ENCODE measurements at places on chromosomes 12 and 14.
A peak's percentile ranks its signal among the peaks of the same experiment; 100 is the strongest.

GRCh38 chr14:74653386-74654138 lies 41.5 kb upstream of the LTBP2 start:
- no peak for DNase-seq

GRCh38 chr14:92970271-92970670 lies 47.3 kb downstream of the CHGA start:
- DNase-seq: no peak

DNA sequence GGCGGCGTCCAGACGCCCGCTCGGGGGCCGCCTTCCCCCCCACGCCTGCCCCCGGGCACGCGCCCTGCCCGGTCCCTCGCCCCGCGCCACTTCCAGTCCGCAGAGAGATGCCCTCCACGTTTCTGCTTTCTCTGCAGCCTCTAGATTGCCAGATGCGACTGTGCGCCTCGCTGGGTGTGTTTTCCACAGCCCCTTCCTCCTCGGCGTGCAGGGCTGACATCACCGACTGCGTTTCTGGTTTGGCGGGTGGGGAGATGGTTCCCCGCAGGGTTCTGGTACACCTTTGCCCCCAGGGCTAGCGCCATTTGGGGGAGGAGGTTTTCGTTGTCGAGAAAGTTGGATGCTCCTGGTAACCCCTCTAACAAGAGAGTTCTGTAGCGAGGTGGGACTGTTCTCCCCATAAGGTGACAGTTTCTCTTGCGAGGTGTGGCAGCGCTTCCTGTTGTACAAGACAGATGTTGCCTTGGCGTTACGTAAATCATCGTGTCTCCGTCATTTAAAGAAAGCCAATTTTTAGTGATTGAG lies 1.5 kb downstream of the CALM1 start:
- peak; percentile 66 for DNase-seq

DNA sequence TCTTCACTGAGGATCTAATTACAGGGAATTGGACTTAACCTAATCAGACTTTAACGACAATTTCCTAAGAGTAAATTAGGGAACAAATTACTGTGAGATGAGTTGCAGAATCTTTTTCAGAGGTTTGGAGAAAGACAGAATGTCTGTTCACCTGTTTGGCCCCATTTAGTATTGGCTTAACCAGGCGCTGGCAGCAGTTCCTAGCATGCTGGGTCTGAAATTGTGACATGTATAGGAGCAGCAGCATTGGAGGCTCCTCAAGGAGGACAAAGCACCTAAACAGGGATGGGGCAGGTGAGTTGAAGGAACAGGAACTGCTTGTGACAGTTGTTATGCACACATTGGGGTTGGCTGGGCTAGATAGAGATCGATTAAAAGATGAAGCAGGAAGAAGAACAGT lies 51.0 kb downstream of the KCNMB4 start:
- DNase-seq: no peak

DNA sequence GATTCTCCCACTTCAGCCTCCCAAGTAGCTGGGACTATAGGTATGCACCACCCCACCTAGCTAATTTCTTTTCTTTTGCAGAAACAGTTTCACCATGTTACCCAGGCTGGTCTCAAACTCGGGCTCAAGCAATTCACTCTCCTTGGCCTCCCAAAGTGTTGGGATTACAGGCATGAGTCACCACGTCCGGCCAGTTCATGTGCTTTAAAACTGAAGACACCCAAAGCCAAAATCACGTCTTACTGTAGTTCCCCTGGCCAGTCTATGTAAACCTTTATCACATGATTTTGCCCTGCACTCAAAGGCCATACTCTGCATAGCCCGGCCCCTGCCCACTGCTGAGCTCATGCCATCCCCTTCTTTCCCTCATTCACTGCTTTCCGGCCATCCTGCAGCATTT lies 4.5 kb downstream of the ALKBH2 start:
- no peak for DNase-seq

- DNase-seq: no peak
Observed at GRCh38 chr12:76919383-76920171, 40.8 kb upstream of the CSRP2 start.

DNA sequence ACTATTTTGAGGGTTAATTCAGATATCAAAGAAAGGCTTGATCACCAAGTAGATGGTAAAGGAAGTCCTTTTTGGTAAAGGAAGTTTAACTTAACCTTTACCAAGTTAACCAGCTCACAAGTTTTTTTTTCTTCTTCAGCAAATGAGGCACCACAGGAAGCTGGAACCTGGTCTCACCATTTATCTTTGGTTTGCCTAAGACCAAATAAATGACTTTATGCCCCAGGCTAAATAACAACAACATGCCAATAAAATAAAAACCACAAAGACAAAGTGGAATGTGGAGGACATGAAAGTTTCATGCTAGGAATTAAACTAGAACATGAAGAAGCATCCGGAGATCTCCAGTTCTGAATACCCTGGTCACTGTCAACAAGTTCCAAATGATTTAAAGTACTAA lies 116.8 kb upstream of the PRICKLE1 start:
- DNase-seq: no peak

DNA sequence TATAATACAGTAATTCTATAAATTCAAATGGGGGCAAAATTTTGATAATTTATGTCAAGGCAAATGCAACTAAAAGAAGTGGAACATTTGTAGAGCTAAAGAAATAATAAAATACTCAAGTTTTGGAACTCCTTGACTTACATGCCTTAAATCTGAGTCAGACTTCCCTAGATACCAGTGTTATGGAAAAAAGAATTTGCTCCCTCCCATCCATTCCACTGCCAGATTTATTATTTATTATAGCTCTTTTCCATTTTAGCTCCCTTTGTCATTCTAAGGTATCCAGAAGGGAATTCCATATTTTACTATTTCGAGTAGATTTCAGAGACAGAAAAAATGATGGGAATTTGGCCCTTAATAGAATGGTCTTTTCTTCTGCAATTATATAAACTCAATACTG lies 44.0 kb downstream of the RHOJ start:
- DNase-seq: no peak

DNA sequence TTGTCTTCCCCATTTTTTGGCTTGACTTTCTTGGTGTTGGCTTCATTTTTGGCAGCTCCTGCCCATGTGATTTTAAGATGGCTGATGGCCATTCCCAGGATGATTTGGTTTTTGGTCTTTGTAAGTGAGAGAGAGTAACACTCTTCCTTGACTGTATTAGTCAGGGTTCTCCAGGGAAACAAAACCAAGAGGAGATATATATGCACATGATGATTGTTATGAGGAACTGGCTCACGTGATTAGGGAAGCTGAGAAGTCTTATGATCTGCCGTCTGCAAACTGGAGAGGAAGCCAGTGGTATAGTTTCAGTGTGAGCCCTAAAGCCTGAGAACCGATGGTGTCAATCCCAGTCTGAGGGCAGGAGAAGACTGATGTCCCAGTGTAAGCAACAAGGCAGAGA lies 146.6 kb downstream of the NRXN3 start:
- DNase-seq: no peak

DNA sequence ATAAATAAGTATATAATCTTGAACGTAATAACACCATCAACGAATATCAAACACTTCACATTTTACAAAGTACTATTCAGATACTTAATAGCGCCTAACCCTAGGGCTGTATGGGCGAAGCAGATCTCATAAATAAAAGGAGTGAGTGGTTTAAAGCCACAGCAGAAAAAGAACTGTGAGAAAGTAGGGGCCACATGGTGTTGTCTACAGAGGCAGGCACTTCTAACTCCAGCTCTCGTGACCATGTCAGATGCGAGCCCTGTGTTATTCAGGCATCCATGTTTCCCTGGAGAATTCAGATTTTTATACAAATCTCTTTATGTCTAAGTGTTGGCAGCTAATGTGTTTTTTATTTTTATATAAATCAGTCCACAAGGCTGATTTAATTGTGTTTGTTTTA lies 212.2 kb downstream of the FBXL14 start:
- DNase-seq: no peak

DNA sequence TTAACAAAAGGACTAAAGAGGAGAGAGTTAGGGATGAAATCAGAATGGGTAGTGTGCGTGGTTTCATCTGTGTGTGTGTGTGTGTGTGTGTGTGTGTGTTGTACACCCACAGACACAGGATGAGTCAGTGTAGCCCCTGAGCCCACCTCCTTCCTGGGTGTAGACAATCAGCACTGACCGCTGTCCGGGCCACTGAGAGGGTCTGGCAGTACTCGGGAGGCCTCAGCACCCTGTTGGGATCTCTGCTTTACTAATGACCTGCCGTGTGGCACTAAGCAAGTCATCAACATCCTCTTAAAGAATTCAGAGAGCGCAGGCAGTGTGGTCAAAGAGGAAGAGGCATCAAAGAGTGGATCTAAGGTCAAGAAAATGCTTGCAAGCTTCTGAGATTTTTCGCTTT lies 112.6 kb downstream of the PRMT8 start:
- DNase-seq: no peak

GRCh38 chr12:97943359-97943758 lies 480.8 kb downstream of the RMST start:
- DNase-seq: no peak

GRCh38 chr14:34671716-34672115 lies 41.8 kb upstream of the SNX6 start:
- DNase-seq: no peak

DNA sequence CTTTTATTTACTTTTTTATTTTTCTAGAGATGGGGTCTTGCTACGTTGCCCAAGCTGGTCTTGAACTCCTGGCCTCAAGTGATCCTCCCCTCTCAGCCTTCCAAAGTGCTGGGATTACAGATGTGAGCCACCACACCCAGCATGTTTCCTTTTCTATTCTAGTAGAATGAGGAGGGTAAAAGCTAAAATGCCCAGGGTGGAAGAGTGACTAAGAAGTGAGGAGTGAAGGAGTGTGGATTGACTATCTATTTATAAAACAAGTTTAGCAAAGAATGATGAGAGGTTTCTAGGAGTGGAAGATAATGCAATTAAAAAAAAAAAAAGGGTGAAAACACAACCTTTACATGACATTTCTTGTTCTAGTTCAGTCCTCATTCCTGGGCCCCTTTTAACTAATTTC lies 29.8 kb upstream of the PKP2 start:
- DNase-seq: no peak

GRCh38 chr14:60204843-60205774 lies 39.9 kb upstream of the DHRS7 start:
- DNase-seq: no peak

DNA sequence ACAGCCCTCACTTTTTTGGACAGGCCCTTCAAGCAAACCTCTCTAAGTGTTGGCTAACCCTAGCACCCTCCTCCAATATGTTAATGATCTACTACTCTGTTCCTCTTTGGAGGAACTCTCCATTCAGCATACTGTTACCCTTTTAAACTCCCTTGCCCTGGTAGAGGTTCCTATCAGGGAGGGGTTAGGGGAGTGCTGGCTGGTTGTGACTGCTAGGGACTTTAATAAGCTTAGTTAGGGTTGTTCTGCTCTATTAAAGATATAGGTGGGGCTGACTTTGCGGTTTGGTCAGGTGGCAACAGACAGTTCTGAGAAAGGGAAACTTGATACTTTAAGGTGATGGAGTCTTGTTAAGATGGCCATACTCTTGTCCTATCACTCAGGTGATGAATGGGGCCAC lies 301.5 kb upstream of the FBXO33 start:
- no peak for DNase-seq

DNA sequence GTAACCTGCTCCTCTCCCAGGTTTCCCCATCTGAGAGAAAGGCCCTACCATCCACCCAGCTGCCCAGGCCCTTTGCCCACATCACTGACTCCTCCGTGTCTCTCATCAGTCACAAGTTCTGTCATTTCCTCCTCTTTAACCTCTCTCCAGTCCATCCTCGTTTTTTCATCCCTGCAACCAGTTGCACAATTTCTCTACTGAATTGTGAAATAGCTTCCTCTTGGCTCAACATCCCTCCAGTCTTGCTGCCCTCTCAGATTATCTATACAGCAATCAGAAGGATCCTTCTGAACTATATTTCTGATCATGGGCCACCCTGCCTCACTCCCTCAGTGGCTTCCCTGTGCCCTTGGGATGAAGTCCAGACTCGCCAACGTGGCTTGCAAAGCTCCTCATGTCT lies 6.8 kb downstream of the FAM161B start:
- DNase-seq: no peak

GRCh38 chr12:47318963-47319362 lies 239.2 kb upstream of the AMIGO2 start:
- no peak for DNase-seq

DNA sequence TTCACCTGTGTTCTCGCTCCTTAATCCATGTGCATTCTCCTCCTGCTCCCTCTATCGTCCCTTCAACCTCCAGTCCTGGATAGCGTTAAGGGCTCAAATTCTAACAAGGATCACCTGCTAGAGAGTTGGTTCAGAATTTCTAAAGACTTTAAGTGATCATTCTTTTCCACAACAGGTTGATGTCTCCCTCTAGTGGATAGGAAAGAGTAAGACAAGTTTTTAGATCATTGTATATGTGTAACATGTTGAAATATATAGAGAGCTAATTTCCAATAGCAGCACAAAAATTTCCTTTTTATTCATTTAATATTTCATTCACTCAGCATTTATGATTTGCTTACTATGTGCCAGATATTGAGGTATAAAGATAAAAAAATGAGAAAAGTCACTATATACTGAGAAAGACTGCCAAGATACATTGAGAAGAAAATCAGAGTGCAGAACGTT lies 9.3 kb upstream of the ESR2 start:
- peak; percentile 58 for DNase-seq

DNA sequence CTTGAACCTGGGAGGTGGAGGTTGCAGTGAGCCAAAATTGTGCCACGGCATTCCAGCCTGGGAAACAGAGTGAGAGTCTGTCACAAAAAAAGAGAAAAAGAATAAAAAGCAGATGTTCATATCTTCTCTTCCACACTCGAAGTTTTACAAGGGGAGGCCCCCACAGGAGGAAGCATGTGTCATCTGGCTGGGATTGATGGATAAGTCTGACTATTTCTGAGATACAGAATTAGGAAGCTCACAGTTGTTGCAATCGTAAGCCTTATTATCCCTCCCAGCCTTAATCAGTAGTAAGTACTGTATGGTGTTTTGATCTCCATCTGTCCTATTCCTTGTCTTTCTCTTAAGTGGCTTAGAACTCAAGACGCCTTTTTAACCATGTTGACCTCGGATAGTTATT lies 31.9 kb upstream of the RASSF8 start:
- DNase-seq: no peak

- DNase-seq: no peak
Observed at GRCh38 chr14:100629696-100630095, 42.5 kb upstream of the BEGAIN start.

DNA sequence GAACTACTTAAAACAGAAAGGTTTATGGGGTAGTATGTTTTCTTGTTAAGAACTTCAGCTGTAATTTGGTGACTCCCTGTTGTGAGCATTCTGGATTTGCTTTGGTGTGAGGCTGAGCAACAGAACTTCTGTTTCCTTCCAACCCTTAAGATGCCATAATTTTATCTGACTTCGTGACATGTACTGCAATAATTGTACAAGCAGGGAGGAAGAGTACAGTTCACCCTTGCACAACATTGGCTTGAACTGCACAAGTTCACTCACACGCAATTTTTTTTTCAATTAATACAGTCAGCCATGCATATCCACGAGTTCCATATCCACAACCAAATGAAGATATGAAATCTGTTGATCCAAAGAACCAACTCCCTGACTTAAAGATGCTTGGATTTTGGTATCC lies 42.9 kb upstream of the ANKS1B start:
- DNase-seq: no peak

GRCh38 chr12:10623131-10623530 lies 9.7 kb upstream of the MAGOHB start:
- DNase-seq: no peak

Measured in stimulated activated naive CD4-positive, alpha-beta T cell (primary cell).